ENCODE measurements at places on chromosomes 1 and 21. TPM values are rescaled to one million over a fixed set of nuclear protein-coding genes. Genes with fewer than 3 reads are reported as not detected.

DNA sequence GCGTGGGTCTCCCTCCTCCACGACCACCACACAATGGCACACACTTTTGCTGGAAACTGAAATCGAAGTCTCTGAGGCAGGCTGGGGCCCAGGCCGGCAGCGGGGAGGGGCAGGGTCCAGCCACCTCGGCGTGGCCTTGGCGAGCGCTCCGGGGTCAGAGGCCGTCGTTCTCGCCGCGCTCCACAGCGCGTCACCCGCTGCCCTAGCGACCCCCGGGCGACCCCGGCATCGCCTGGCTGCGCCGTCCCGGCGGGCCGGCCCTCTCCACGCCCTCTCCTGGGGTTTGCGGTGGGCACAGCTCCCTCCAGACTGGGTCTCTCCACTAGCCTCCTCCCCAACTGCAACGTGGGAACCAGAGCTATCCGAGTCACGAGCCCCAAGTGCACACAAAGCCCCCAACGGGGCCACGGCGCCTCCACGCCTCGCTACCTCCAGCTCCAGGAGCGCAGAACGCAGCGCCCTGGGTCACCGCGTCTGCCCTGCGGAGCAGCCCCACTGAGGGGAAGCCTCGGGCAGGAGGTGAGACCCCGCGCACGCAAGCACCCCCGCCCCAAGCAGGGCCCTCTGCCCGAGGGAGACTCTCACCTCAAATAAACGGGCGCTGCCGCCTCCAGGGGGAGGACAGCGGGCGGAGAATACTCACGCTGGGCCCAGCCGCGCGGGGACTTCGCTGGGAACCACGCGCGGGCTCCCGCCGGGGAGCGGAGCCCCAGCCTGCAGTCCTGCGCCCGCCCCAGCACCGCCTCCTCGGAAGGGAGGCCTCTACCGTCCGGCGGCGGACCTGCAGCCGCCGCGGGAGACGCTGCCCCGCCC is 134.0 kb upstream of the BARHL2 start:
- DNase-seq, result no peak

GRCh38 chr1:210236386-210236839 is 3.8 kb downstream of the SERTAD4 start:
- no peak for DNase-seq

- DNase-seq, result no peak
Measured at GRCh38 chr1:107863342-107863741, 101.6 kb downstream of the VAV3 start.

DNA sequence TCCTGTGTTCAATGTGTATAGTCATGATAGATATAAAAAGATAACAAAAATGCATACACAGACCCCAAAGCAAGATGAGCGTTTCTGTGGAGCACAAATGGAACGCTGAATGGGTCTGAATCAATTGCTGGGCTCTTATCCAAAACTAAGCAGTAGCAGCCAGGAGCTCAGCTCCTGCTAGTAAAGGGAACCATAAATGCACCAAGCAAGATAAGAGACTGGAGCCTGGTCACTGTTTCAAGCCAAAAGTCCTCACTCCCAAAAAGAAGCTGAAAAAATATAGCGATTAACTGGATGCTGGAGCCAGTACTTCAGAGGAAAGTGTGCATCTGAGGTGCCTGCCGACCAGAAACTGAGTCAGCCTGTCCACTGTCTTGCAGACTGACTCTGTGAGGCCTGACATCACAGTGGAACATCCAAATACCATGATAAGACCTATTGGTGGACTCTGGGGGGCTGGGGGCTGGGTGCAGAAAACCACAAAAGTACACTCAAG is 68.9 kb downstream of the LRRC8C start:
- no peak for DNase-seq

DNA sequence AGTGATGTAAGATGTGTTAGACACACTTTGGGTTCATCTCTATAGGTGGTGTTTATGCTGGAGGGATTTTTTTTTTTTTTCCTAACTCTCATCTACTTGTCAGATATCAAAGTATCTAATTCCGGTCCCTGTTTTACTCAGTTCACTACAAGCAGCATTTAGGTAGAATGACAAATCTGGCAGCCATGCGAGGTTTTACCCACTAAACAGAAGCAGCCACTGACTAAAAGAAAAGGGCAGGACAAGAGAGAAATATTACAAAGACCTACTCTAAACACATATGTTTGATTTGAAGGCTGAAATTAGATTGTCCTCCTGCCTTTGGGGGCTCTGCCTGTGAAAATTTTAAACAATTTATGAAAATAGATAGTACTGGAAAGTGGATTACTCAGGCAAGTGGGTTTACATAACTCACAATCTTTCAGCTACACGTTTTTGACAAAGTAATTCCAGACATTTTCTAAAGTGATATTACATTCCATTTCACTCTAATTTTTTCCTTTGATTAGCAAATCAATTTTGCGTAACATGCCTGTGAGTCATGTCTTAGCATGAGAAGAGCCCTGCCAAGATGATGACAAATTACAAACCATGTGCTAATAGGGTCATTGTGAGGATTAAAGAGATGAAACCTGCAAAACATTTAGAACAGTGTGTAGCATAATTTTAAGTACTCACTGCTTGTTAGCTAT is 172.6 kb downstream of the PLA2G4A start:
- no peak for DNase-seq

GRCh38 chr1:145891143-145891542 is 5.5 kb upstream of the ANKRD35 start:
- no peak for DNase-seq

- no peak for DNase-seq
Measured at GRCh38 chr1:23768733-23769132, 9.5 kb upstream of the PITHD1 start.

The KNCN gene
- not detected for polyA plus RNA-seq

The SFN gene
- polyA plus RNA-seq, result 0.91 TPM

The KCNA3 gene
- polyA plus RNA-seq, result 0.08 TPM

The PCSK9 gene
- 1.6 TPM for polyA plus RNA-seq

The HAPLN2 gene
- polyA plus RNA-seq, result 0.39 TPM
